ENCODE measurements at places on chromosomes 7 and 10.

- peak; percentile 75 for DNase-seq
These were observed 11.8 kb downstream of the MMRN2 start for GRCh38 chr10:86945361-86946212.

DNA sequence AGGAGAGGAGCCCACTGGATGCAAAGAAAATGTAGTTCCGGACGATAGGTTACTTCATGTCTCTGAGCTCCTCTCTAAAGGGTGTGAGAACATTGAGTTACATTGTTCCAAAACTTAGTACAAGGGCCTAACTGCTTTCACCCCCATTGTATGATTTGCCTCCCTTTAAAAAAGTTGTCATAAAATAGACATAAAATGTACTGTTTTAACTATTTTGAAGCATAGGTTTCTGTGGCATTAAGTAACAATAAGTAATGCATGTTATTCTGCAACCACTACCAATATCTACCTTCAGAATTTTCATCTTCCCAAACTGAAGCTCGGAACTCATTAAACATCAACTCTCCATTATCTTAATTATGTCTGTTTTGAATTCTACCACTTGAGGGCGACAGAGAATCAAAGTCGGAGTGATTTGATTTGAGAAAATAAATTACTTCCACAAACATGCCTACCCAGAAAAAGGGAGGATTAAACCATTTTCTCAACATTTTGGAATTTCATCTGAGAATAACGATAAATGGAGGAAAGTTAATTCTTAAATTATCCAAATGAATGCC is 2.7 kb downstream of the IGFBP1 start:
- DNase-seq, result no peak

DNA sequence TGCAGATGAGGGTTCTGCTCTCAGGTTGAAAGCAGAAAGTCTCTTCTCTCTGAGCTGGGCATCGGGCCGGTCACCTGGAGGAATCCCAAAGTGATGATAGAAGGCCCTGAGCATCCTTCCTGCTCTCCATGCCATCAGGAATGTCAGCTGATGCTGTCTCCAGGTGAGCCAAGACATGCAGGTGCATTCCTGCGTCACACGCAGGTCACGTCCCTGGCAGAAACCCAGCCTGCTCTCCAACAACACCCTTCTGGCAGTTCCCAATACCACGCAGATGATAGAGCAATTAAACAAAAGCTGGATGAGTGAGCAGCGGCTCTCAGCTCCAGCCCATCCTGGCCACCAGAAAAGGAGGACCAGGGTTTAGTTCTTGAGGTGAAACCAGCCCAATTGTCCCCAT is 6.9 kb upstream of the WIPI2 start:
- DNase-seq, result no peak

- peak; percentile 33 for DNase-seq
These were observed 67.5 kb downstream of the NT5C2 start for GRCh38 chr10:103125323-103126267.

GRCh38 chr7:28102797-28103196 is 77.8 kb downstream of the JAZF1 start:
- DNase-seq, result no peak

GRCh38 chr10:123417414-123417813 is 248.7 kb upstream of the GPR26 start:
- DNase-seq, result no peak

DNA sequence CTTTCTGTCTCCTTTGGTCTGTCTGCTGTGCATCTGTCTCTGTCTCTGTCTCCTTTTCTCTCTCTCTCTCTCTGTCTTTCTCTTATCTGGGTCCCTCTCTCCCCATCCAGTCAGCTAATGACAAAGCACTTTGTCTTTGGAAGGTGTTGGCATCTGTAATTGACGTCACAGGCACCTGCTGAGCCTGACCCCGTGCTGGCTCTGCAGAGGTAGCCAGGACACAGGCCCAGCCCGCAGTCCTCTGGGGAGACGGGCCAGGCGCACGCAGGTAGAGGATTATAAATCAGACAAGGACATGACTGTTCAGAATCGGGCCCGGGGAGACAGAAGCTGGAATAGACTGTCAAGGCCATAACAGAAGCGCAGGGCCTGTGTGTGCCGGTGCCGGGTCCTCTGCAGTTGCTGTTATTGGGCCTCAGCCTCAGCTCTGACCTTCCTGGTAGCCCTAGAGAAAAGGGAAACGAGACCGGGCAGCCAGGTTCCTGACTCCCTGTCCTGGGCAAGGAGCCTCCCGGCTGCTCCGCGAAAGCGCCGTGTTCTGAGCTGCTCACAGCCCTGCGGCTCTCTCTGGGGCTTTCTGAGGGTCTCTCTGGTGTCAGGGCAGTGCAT is 10.7 kb upstream of the PSMG3 start:
- peak; percentile 41 for DNase-seq

- DNase-seq, result no peak
These were observed 387.3 kb downstream of the HPSE2 start for GRCh38 chr10:98848361-98848760.

GRCh38 chr7:1747004-1747801 is 77.1 kb downstream of the ELFN1 start:
- no peak for DNase-seq

GRCh38 chr10:128077155-128077875 is 48.9 kb downstream of the MKI67 start:
- DNase-seq, result no peak

DNA sequence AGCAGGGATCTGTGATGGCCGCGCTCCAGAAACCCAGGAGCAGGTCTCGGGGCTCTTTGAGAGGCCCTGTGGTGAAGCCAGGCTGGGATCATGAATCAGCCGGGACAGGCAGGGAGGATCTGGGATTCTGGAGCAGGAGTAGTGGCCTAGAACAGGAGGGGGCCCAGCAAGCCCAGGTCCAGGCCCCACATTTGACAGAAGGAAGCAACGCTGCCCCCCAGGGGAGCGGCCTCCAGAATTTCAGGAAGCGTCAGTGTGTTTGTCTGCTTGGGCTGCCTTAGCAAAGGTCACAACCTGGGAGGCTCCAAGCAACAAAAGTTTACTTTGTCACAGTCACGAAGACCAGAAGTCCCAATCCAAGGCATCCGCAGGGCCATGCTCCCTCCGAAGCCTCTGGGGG is 36.8 kb downstream of the CLRN3 start:
- no peak for DNase-seq

DNA sequence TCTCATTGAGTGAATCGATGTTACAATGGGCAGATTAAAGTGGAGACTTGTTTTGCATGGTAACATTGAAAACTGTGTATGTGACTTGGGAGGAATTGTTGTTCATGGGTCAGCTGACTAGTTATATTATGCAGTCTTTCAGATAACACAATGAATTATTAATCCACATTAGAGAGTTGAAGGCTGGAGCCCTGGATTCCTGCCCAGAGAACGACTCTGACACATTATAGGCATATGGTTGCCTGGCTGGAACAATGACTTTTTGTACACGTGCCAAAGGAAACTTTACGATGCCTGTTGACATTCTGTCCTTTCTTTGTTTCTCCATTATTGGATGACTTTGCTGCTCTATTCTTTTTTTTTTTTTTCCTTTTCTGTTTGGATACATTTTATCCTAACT is 52.3 kb upstream of the TMEM229A start:
- DNase-seq, result no peak

GRCh38 chr7:152568972-152569371 is 107.0 kb downstream of the XRCC2 start:
- no peak for DNase-seq

DNA sequence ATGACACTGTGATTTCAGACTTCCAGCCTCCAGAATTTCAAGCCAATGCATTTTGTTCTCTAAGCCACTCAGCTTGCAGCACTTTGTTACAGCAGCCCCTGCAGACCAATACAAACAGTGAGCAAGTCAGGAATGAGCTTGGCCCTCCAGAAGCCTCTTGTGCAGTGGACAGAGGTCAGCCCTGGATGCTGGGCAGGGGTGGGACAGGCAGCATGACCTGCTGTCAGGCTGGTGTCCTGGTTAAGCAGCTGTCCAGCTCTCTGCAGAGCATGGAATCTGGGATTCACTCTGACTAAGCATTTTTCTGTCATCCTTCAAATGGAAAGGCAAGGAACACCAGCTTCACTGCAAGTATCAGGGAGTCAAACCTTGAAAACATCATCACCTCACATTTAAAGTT is 85.5 kb upstream of the GDF10 start:
- no peak for DNase-seq

DNA sequence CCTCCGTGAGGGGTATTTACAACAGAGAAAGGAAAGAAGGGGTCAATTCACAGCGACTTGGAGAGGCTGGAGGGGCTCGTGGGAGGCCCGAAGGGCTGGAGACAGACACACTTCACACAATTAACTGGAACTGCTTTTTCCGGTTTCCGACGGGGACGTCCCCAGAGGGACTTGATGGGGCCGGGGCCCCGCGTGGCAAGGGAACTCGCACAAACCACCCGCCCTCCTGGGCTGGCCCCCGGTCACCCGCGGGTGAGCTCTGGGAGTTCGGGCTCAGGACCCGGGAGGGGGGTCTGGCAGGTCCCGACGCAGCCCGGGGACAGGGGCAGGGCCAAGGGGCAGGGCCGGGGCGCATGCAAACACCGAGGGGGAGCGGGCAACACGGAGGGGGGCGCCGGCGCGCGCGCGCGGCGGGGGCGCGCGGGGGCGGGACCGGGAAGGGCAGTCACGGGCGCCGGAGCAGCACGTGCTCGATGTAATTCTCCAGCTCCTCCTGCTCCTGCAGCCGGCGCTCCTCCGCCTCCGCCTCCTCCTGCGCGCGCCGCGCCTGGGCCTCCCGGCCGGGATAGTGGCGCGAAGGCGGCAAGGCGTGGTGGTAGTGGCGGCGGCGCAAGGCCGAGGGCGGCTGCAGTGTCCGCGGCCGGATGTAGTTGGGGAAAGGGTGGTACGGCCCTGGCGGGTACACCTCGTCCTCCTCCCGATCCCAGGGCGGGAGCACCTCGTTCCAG is 2.7 kb downstream of the VGF start:
- peak; percentile 51 for DNase-seq

- no peak for DNase-seq
These were observed 143.8 kb downstream of the TES start for GRCh38 chr7:116354171-116354545.

DNA sequence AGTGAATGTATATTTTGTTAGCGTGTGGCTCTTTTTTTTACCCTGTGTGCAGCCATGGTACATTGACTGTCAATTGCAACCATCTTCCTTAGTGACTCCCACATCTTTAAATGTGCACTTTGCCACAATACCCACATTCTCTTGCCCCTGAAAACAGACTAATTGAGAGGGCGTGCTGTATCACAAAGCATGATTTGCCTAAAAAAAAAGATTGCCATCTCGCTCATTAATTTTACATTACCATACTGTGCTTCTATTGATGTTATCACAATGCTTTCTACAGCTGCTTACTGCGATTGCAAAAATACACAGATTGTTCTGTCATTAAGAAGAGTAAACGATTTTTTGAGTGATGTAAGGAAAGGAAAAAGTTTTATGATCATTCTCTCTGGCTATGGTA is 613.1 kb upstream of the NRP1 start:
- DNase-seq, result no peak

Measured in WERI-Rb-1 (cell line).